Right forelimb (tissue), 1 donor: ENCODE measurements at places on chromosomes 2 and 18.

DNA sequence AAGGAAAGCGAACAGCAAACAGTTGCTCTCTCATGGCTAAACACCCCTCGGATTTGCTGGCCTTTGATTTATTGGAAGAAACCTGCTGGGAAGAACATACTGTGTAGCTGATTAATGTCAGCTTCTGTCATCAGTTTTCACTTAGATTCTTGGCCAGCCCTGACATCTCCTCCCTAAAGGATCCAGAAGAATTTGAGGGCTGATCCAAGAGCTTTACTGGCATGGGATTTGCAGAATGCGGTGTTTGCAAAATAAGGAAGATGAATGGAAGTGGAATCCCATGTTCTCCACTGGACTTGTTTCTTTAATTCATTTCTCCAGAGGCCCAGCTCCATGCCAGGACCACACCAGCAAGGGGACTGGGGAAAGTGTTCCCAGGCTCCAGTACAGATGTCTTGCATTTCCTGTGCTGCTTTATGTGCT lies 80.5 kb downstream of the RDH14 start:
- peak; percentile 63 for DNase-seq

- DNase-seq, result no peak
These were observed 336.7 kb upstream of the ATP5MC3 start for GRCh38 chr2:175518206-175518605.

- no peak for DNase-seq
These were observed 35.4 kb downstream of the SLC8A1 start for GRCh38 chr2:40416486-40416885.

GRCh38 chr18:13386891-13387801 lies 168.6 kb downstream of the LDLRAD4 start:
- DNase-seq, result no peak

GRCh38 chr18:46283895-46284295 lies 179.7 kb downstream of the HAUS1 start:
- no peak for DNase-seq

- DNase-seq, result no peak
These were observed 30.0 kb downstream of the CTLA4 start for GRCh38 chr2:203897544-203897943.

DNA sequence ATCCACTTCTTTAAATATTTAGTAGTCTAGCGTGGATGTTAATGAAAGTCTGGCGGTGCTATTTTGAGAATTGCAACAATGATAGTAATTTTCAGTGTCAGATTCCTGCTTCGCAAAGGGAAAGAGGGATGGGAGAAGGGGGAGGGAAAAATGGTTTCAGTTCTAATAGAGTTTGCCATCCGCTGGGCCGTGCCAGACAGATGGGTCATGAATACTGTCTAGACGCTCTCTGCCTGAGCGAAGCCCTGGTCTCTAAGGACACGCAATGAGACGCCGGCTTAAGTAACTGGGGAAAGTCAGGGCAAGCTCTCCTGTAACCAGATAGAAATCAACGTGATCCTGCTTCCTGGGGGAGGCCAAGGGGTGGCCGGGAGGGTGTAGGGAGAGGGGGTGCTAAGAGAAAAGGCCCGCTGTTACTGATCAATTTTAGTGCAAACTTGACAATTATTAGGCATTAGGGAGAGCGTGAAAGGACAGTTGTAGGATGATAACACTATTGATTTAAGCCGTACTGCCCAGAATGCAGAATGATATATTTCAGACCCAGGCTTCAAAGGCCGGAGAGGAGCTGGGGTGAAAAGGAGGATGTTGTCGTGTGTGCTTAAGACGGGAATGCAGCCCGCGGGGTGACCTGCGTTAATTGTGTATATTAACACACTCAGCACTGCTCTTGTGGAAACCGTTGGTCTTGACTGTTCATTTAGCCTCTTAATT lies 229.2 kb downstream of the LDLRAD4 start:
- peak; percentile 60 for DNase-seq

- no peak for DNase-seq
These were observed 4.6 kb upstream of the ADRA2B start for GRCh38 chr2:96120991-96121390.

GRCh38 chr2:41873102-41874031 lies 174.5 kb upstream of the PKDCC start:
- DNase-seq, result no peak

DNA sequence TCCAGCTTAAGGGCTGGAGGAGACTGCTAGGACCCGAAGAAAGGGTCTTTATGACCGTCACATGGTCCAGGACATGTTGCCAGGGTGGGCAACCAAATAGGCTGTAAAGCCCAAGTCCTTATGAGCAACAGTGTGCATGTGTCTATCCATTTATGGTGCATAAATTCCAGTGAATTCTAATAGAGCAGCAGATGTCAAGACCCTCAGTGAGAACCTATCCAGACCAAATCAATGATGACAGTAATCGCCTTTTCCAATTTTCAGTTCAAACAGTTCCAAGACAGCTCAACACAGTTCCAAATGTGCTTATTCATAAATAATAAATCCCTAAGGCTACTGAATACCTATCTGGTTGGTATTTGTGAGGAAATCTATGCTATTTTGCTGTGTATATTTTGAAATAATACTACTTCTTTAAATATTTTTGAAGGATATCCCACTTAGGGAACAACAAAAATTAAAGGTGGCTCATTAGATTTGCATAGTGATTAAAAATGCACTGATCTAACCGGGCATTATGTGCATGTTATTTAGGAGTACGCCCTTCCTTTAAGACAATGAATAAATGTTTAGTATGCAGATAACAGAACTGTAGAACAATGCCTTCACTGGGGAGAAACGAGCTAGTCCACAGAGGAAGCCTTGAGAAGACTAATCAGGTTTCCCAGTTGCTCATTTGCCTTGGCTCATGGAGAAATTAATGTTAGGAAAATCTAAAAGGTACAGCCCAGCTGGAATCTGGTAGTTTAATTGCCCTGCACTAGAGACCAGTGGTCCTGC lies 519.5 kb upstream of the CHAC2 start:
- no peak for DNase-seq

DNA sequence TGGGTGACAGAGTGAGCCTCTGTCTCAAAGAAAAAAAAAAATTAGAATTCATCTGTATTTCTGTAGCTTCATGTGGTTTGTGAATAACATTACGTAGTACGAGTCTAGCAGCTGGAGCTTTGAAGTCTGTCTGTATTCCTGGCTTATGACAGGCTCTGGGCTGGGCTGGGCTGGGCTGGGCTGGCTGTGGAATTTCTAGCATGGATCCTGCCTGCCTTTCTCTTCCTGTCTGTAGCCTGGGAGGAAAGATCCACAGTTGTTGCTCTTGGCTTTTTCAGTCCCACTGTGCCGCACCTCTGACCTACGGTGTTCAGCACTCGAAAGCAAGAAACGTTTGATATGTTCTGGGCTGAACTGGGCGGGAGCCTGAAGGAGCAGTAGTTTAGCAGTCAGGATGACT lies 55.4 kb downstream of the BOLA3 start:
- no peak for DNase-seq

GRCh38 chr2:80830891-80831290 lies 526.3 kb upstream of the LRRTM1 start:
- DNase-seq, result no peak

DNA sequence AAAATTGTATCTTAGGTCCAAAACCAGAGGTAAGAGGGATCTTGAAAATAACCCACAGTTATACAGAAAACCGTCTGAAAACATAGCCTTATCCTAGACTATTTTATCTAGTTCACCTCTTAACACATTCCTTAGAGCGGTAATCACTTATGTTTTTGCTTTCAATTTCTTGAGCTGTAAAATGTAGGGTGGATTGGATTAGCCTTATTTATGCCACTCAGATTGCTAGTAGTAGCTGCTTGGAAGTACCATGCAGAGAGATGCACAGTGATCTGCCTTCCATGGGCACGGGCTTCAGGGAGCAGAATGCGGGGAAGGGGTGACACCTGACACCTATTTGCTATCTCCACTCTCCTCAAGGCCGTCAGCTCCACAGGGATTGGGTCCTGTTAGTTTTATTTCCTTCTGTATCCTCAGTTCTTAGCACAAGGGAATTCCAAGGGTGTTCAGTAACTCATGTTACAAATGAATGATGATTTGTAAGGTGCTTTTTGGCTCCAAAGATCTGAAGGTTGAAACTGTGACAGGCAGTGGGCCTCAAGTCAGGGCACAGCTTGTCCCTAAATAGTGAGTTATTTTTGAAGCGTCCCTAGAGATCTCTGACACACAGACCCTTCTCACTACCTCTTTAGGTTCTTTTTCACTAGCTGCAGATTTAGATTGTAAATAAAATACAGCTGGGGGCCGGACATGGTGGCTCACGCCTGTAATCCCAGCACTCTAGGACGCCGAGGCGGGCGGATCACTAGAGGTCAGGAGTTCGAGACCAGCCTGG lies 64.0 kb upstream of the PMAIP1 start:
- DNase-seq, result no peak

DNA sequence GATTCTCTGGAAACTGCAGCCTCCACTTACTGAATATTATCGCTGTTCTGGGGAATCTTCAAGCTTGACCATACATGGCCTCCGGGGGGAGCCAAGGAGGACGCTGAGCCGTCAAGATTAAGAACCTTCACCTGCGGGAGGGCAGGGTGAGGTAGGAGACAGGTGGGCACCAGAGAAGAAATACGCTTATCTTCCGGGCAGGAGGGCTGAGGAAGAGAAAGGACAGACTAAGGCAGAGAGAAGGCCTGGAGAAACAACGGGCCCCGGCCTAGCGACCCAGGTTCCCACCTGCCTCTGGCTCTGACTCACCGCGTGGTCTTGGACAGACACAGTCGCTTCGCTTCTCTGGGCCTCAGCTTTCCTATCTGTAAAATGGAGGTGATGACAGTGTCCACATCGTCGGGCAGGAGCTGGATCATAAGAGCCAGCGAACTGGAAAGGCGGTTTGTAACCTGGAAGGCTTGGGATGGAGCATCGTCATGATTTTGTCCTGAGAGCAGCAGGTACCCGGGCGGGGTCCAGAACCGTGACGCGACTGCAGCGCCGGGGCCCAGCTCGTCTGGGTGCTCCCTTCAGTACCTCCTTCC lies 659 bp downstream of the ZNF142 start:
- no peak for DNase-seq

- DNase-seq, result no peak
These were observed 99.3 kb downstream of the SPATS2L start for GRCh38 chr2:200405599-200406298.

DNA sequence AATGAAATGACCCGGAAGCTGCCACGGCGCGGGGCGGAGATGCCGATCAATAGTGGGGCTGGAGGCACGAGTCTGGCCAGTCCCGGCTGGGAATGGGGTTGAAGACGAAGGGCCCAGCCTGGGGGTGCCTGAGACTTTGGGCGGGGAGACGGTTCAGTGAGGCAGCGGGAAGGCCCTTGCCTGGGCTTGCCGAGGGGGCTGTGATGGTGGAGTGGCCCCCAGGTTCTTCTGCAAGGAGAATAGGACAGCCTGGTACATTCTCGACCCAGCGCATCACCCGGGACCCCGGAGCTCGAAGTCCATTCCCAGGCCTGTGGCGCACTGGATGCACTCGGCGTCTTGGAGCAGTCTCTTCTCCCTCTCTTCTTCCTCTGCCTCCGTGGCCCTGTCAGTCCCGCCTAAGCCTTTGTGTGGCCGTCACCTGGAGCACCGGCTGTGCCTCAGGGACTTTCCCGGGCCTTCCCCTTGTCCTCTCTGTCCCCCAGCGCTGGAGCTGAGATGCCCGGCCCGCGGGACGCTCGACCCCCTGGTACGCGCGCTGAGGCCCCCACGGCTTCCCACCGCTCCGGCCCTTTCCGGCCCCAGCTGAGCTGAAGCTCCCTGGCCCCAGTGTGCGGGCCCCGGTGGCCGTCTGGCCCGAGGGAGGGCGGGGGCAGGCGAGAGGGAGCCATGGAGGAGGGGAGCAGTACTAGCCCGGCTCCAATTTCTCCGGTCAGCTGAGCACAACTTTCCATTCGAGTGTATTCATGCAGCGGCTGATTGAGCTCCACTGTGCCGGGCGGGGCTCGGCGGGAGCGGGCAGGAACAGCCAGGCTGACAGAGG lies 8.0 kb downstream of the SIX3 start:
- DNase-seq, result no peak

DNA sequence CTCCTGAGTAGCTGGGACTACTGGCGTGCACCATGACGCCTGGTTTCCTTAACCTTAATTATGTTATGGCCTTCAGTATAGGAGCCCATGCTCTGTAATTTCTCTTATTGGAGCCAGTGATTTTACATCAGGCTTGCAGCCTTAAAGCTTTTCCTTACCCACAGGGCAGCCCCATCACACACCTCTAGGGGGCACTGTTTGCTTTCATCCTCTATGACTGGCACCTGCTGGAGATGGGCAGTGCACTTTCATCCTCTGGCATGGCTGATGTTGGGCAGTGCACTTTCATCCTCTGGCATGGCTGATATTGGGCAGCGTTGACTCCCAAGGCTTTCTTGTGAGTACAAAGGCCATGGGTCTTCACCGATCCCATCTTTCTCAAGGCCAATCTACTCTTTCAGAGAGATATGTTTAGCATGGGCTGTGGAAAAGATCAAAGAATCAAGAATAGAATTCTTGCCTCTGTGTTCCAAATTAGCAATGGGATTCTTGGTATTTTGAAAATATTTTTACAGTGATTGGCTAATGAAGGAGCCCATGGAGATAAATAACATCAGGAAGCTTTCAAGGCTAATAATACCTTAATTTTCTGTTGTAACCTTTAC lies 80.7 kb upstream of the MEX3C start:
- no peak for DNase-seq

- no peak for DNase-seq
These were observed 911.4 kb upstream of the ZEB2 start for GRCh38 chr2:145431181-145431951.

- DNase-seq, result no peak
These were observed 34.7 kb downstream of the TRABD2A start for GRCh38 chr2:84846041-84846663.

DNA sequence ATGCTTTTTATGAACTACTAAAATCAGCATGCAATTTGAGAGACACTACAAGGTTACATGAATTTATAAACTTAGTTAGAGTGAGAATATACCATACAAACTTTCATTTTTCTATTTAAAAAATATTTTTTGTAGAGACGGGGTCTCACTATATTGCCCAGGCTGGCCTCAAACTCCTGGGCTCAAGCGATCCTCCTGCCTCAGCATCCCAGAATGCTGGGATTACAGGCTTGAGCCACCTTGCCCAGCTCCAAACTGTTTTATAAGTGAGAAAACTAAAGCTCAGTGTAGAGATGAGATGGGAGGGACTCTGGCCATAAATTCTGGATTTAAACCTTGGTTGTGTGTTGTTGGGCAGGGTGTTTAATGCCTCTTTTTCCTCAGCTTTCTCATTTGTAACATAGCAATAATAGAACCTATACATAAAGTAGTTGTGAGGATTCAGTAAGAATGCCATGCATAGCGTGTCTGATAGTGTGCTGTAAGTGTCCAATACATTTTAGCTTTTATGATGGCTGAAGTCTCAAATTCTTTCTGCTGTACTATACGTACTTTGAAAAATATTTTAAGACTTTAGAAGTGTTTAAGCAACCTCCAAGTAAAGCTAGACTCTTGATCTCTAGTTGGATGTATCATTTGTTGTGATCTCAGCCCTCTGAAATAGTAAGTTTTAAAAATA lies 9.7 kb downstream of the CAB39 start:
- DNase-seq, result no peak

GRCh38 chr2:111143843-111144198 lies 23.1 kb downstream of the BCL2L11 start:
- DNase-seq, result no peak

- DNase-seq, result no peak
These were observed 97.9 kb downstream of the MREG start for GRCh38 chr2:215915441-215915840.
